ENCODE measurements at places on chromosomes 1 and 21.

- DNase-seq = no peak
Observed at GRCh38 chr1:190908246-190908645, 430.6 kb upstream of the BRINP3 start.

DNA sequence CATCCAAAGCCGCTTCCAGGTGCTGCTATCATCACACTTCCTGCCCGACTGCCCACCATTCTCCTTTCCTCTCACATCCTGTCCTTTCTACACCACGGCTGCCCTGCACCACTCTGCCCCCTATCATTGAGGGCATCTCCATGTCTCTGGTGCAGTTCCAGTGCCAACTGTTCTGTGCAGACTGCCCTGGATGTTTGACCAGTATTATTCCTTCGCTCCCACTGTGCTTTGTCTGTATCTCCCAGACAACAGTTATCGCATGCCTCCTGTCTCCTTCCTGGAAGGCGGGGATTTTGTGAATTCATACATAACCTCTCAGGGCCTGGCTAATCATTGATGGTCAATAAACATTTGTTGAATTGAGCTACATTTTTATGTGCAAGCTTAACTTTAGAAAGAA lies 63.6 kb upstream of the GNG12 start:
- no peak for DNase-seq

DNA sequence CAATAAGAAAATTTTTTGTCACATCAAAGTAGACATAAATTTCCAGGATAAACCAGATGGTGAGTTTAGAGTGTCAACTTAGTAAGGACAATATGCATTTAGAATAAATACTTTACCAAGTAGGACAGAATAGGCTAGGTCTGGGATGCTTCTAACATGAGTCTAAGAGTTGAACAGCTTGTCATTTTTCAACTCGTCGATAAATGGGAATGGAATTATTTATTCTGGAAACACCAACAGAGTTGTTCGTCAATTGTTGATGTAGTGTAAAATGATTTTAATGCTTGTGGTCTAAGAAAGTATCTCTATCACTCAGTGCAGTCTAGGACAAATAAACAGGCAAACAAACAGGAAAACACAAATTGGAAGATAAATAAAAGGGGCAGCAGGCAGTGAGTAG lies 358.4 kb upstream of the ST6GALNAC5 start:
- no peak for DNase-seq

DNA sequence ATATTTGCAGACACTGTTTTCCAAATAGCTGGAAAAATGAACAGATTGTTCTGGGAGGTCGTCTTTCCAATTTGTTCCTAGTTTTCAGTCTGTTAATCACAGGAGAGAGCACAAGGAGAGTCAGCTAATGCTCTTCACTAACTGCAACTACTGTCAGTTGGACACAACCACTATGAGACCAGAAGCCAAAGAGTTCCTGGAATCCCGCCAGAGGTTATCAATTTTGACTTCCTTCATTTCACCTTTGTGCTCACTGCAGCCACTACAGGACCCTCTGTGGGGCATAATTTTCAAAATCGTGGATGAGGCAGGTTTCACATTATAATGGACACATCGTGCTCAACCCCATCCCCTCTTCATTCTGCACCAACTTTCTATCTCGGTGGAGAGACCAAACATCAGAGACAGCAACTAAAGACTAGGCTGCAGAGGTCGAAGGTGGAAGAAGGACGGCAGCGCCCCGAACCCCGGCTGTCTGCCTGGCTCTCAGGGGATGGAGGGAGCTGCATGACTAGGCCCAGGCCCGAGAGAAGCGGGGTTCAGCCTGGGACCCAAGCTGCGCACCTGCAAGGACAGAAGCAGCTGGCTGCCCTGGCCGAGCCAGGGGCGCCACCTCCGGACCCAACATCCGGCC lies 602 bp downstream of the KIAA0319L start:
- no peak for DNase-seq

- DNase-seq = no peak
Observed at GRCh38 chr1:55456971-55457370, 241.8 kb upstream of the USP24 start.

GRCh38 chr1:165119086-165119485 lies 237.4 kb downstream of the LMX1A start:
- no peak for DNase-seq

DNA sequence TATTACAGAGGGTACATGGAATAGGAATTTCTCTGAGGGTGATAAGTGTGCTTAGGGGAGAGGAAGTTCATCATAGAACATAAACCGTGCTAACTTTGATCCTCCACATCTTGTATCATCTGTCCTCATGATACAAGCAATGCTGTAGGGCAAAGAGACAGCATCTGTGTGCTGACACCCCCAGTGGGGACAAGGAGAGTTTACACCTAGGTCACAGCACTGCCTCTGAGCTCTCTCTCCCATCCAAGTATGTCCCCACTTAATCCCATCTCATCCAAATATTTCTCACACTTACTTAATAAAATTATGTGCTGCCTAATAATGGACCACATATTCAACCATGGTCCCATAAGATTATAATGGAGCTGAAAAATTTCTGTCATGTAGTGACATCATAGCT lies 4.3 kb upstream of the TEDDM1 start:
- no peak for DNase-seq

DNA sequence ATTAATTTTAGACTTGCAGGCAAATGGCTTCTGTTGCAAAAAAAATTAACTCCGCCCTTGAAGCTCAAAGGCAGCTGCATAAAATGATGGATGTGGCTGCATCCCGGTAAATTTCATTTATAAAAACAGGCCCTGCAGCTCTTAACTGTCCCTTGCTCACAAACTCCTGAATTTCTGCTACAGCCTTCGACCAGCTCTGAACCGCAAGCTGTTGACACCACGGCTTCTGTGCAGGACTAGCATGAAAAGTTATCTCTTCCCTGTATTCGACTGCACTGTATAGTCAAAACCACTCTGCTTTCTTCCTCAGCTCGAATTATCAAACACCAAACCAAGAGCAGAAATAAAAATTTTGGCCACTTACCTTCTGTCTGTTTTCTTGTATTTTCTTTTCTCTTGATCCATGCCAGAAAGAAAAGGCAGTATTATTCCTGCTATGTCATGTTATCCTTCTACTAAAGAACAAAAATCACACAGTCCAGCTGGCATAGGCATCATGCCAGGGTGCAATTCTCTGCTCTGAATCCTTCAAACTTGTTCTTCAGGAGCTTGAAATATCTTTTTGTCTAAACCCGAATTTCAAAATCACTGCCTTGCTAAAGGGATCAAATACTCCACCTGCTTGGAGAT lies 195.5 kb upstream of the NCAM2 start:
- DNase-seq = no peak

DNA sequence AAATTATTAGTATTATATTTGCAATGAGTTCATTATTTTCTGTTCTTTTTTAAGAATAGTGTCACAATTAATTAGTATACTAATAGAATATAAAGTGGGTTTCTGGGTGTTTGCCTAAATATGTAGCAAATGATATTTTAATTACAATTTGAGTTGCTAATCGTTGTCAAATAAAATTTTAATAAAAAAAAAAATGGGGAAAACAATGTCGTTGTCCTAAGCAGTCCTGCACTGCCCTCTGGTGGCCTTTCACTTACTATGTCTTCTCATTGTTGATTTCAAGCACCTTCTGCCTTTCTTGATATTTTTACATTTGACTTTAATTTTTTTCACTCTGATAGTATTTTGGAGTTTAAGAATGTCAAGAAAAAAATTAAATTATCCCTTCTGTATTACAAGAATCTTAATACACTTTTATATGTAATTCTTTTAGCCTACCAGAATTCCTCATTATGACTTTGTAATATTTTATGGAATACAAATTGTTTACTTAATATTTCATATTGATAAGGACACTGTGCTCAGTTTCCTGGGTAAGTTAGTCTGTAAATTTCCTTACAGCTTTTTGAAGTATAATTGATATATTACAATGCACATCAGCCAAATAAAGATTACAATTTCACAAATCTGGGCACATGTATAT lies 104.5 kb upstream of the FMN2 start:
- DNase-seq = no peak

Measured in ecto neural progenitor cell (in vitro differentiated cells).